Renal cortical epithelial cell (primary cell): ENCODE measurements at places on chromosomes 2 and 18. TPM values are rescaled to one million over a fixed set of nuclear protein-coding genes. Genes with fewer than 3 reads are reported as not detected.

DNA sequence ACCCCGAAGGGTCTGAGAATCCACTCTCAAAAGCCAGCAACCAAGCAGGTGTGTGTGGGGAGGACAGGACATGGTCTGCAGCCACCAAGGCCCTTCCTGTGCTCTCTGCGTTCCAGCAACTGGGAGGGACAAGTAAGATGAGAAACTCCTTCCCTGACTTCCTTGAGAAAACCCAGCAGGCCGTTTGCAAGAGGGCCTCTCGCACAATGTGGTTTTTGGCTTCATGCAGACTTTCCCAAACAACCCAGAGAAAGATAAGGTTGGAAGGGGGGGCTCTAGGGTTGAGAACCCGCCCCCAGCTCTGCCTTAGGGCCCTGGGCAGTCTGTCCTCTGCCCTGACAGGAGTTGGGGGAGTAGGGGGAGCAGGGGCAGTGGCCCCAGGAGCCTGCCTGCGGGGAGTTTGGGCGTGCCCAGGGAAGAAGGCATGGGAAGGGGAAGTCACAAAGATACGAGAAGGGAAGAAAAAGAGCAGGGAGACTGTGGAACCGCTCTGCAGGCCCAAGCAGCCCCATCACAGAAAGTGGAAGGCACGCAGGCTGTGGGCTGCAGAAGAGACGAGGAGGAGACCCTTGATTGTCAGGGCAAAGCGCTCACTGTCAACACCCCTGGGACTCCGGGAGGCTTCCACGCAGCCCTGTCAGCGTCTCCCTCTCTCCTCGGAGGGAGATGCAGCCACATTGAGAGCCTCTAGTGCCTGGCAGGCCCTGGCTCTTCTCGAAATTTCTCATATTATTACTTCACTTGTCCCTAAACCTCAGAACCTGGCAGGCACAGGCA lies 99.8 kb downstream of the SMAD7 start:
- no peak for DNase-seq

DNA sequence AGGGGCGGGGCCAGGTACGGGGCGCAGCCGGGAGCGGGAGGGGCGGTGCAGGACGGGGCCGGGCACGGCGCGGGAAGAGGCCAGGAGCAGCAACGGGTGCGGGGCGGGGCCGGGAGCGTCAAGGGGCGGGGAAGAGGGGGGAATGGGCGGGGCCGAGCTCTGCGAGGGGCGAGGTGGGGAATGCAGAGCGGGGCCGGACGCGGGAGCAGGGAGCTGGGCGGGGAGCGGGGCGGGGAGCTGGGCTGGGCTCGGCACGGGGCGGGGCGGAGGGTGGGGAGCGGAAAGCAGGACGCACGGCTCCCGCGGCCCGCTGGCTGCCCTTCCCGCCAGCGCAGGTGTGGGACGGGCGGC lies at the start of gene IMPA2:
TSS of gene IMPA2 (plus strand) at position 316 of the 351 bp plus-strand sequence. CDS start 163 bp downstream, outside the sequence.
- no peak for DNase-seq

GRCh38 chr2:20205915-20206524 lies 18.9 kb downstream of the SDC1 start:
- no peak for DNase-seq

DNA sequence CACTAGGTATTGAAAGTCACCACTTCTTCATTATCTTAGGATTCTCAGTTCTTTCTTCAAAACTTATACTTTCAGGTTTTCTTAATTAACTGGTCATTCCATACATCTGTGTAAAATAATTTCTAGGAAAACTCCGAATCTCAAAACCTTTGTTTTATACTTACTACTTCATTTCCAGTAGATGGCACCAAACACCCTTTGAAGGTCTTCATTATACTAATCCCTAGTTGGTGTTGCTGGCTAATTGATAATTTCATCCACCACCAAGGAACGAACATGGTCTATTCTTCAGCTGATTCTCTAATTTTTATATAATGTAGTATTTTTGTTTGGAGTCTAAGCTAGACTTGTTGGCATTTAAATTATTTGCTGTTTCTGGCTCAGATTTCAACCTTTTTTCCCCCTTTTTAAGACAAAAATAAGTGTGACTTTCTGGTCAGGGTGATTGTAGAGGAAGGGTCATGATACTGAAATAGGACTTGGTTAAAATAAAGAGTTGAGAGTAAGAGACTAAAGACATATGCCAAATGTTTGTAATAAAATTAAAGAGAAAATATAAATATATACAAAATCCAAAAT lies 2.8 kb upstream of the MXD1 start:
- peak; percentile 70 for DNase-seq

DNA sequence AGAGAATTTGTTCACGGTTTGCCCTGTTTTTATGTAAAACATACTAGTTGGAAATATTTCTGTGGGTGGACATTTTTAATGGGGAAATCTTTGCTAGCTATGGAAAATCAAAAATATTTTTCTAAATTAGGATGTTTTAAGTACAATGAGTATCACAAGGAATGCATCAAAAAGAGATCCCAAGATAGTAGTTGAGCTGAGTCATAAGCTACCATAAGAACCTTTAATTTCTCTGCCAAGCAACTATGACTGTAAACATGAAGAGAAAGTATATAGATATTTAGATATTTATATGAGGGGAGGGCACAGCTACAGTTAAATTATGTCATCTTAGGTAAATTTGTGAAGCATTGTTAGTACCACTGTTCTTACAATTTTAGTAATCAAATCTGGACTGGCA lies 646.2 kb downstream of the XIRP2 start:
- no peak for DNase-seq

GRCh38 chr18:55106906-55107305 lies 147.6 kb upstream of the CCDC68 start:
- no peak for DNase-seq

- peak; percentile 7 for DNase-seq
These were observed 54.3 kb downstream of the R3HDM1 start for GRCh38 chr2:135585586-135585985.

ABCG8 gene
- total RNA-seq = not detected in 2 replicates

SPR gene
- 51.7 and 62.2 TPM in 2 replicates for total RNA-seq

IGFBP2 gene
- total RNA-seq = 42.6 and 151 TPM in 2 replicates
